ENCODE measurements at places on chromosomes 11 and 22. TPM values are rescaled to one million over a fixed set of nuclear protein-coding genes. Genes with fewer than 3 reads are reported as not detected.

The NCF4 gene
- 5.5 TPM for total RNA-seq

The APOL5 gene
- total RNA-seq: not detected

The SLC22A8 gene
- not detected for total RNA-seq

The PATE2 gene
- total RNA-seq: not detected

The ANKK1 gene
- 1.3 TPM for total RNA-seq

The DMC1 gene
- not detected for total RNA-seq

The FIBP gene
- 71.1 TPM for total RNA-seq

The APOA4 gene
- not detected for total RNA-seq

The TMEM86A gene
- total RNA-seq: 96.2 TPM

The SLC22A6 gene
- not detected for total RNA-seq

The FXYD2 gene
- total RNA-seq: 1.2 TPM

The EEF1G gene
- total RNA-seq: 2,484 TPM

The C1QTNF4 gene
- 0.30 TPM for total RNA-seq

The GUCY1A2 gene
- total RNA-seq: 0.72 TPM

The OR2AG1 gene
- total RNA-seq: not detected

The VSTM5 gene
- not detected for total RNA-seq

The TSSK2 gene
- not detected for total RNA-seq

The RIMBP3B gene
- not detected for total RNA-seq

The ELFN2 gene
- total RNA-seq: 1.3 TPM

The ELP4 gene
- 23.3 TPM for total RNA-seq

The SOX10 gene
- total RNA-seq: 7.8 TPM
